Activated CD4-positive, alpha-beta T cell treated with anti-CD3 and anti-CD28 coated beads, Interleukin-2, amount 50 U/mL, for 4 hours (primary cell): ENCODE measurements at places on chromosomes 1 and 21.

- DNase-seq: no peak
These were observed 11.2 kb downstream of the RPL5 start for GRCh38 chr1:92843046-92843423.

- DNase-seq: no peak
These were observed 187.3 kb downstream of the ATP6V1G3 start for GRCh38 chr1:198352975-198353695.

GRCh38 chr1:61741711-61742619 is at the start of gene PATJ:
Gene PATJ, plus strand, starts transcription at chr1:61742480. Its CDS starts 20,413 bp downstream, at chr1:61762893.
- DNase-seq: peak; percentile 57

- no peak for DNase-seq
These were observed 2.3 kb downstream of the LDLRAD2 start for GRCh38 chr1:21814241-21814918.

- DNase-seq: no peak
These were observed 2.6 kb downstream of the SH3BGRL3 start for GRCh38 chr1:26282401-26282918.

- DNase-seq: no peak
These were observed 189.2 kb downstream of the CDC7 start for GRCh38 chr1:91689641-91690481.

- DNase-seq: no peak
These were observed 25.0 kb upstream of the CACYBP start for GRCh38 chr1:174974711-174975119.

DNA sequence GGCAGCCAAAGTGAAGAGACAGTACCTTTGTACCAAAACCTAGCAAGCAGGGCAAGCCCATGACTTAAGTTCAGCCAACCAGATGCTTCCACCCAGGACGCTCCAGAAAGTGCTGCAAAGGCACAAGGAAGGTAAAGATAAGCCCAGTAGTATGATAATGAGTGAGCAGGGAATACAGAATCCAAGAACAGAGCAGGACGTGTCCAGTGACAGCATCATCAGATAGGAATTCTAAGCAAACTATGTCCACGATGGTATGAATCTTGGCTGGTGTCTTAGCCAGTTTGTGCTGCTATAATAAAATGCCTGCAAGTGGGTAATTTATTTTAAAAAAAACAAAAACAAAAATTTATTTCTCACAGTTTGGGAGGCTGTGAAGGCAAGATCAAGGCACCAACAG is 13.6 kb downstream of the GJA4 start:
- DNase-seq: no peak

DNA sequence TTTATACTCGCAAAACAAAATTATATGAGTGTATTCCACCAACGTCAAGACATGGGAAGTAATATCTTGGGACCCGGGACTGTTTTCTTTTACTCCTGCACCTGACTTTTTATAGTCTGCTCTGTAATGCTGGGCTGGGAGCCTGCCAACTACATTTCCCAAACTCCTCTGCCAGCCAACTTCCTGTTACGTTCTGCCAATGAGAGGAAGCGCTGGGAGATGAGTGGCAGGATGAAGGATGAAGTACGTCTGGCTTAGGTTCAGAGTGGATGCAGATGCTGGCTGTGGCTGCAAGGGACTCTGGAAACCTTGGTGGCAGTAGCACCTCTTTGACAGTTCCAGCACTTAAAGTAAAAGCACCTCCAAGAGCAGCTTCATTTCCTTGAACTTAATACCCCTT is 59.6 kb downstream of the USP24 start:
- no peak for DNase-seq

DNA sequence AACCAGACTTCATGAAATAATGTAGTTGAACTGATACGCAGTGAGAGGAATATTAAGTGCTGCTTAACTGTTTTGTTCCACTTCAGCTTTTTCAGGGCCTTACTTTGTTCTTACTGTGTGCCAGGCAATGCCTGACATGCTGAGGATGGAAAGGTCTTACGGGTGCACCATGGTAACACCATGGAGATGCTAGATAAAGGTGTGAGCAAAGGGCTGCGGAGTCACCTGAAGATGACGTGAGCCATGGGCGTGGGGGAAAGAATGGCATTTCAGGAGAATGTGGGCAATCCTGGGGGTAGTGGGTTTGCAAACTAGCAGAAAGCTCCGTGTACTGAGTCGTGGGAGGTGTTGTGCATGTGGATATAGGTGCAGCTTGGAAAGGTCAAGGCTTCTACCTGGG is 27.3 kb downstream of the MAN1C1 start:
- DNase-seq: no peak

GRCh38 chr1:74545821-74546220 is 33.4 kb upstream of the LRRC53 start:
- no peak for DNase-seq

GRCh38 chr1:80582980-80583379 is 1217.8 kb upstream of the ADGRL2 start:
- DNase-seq: no peak

- peak; percentile 26 for DNase-seq
These were observed 509 bp downstream of the GDAP2 start for GRCh38 chr1:117928881-117929342.

GRCh38 chr1:239558559-239558958 is 172.2 kb downstream of the CHRM3 start:
- DNase-seq: no peak

- DNase-seq: no peak
These were observed 9.2 kb downstream of the S100A10 start for GRCh38 chr1:151984313-151984956.

- DNase-seq: no peak
These were observed 6.5 kb upstream of the ITGB2 start for GRCh38 chr21:44927259-44927586.

DNA sequence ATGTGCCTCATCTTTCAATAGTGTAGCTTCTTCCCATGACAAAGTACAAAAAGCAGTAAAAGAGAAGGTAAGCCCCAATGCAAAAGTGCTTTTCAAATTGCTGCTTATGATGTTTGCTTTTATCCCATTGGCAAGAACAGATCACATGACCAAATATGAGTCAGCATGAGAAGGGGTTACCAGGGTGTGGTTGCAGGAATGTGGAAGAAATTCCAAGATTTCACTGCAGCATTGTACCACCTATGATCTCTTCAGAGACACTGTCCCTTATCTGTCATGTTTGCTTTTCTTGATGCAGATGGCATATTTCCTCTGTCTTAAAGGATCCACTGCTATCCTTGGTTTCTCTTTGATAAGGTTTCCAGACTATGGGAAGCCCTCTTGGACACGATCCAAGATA is 1006.9 kb upstream of the PRMT6 start:
- no peak for DNase-seq

DNA sequence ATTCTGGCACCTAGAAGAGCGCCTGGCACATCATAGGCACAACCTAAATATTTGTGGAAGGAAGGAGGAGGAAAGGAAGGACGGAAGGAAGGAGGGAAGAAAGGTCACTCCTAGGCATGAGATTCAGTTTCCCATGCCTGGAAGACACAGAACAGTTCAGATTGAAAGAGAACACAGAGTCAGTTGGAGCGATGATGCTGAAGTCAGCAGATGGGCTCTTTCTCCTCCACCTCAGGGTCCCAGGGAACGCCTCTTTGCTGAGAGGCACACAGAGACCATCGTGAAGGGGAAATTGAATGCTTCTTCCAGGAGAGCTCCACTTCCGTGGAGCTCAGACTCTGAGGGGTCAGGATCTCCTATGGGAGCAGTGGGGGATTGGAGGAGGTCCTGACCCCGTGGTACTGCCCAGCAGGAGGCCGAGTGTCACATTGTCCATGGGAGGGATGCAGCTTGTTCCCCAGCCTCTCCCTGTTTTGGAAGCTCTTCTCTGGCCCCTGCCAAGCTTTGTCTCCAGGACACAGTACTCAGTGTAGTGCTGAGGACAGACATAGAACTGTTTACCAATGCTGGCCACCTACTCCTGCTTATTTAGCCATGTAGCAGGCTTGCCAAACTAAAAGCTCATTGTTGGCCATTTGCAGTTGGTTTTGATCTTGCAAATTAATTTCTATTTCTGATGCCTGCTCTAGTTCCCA is 2.4 kb downstream of the MYBPHL start:
- DNase-seq: no peak

- no peak for DNase-seq
These were observed 29.3 kb upstream of the ERO1B start for GRCh38 chr1:236311040-236311439.

- no peak for DNase-seq
These were observed 5.7 kb upstream of the ZNF697 start for GRCh38 chr1:119653839-119654170.

- no peak for DNase-seq
These were observed 18.1 kb upstream of the FAM78B start for GRCh38 chr1:166184897-166185296.

- no peak for DNase-seq
These were observed 16.7 kb downstream of the CNR2 start for GRCh38 chr1:23896491-23896890.

GRCh38 chr1:27003745-27004470 is 8.7 kb downstream of the TENT5B start:
- DNase-seq: no peak

DNA sequence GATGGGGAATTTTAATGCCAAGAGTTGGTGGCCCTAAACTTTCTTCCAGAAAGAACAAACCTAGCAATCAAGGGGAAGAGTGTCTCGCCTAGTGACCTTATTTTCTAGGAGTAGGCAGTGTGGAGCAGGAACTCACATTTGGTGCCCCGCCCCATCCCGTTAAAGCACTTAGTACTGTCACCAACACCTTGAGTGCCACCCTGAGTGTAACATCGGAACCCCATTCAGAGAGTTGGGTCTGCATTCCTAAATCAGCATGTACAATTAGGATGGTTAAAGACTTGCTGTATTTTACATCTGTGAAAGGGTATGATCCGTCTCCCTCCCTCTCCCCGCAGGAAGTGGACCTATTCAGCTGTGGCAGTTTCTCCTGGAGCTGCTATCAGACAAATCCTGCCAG is 15.5 kb downstream of the ETS2 start:
- no peak for DNase-seq

DNA sequence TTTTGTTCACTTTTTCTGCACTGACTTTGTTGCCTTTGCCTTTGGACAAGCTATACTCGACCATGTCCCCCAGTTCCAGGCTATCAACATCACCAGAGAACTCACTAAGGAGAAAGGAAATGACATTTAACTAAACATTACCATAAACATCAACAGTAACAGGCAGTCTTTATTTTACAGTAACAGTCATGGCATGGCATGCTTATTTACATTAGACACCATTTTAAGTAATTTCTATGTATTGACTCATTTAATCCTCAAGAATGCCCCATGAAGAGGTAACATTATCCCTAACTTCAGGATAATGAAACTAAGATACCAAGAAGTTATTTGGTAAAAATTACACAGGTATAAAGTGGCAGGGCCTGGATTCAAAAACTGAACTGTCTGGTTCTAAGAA is 8.7 kb upstream of the NRAS start:
- DNase-seq: no peak

GRCh38 chr1:9078015-9078751 is 8.7 kb upstream of the SLC2A5 start:
- no peak for DNase-seq

GRCh38 chr1:65538086-65538485 is 117.6 kb downstream of the LEPR start:
- DNase-seq: no peak

DNA sequence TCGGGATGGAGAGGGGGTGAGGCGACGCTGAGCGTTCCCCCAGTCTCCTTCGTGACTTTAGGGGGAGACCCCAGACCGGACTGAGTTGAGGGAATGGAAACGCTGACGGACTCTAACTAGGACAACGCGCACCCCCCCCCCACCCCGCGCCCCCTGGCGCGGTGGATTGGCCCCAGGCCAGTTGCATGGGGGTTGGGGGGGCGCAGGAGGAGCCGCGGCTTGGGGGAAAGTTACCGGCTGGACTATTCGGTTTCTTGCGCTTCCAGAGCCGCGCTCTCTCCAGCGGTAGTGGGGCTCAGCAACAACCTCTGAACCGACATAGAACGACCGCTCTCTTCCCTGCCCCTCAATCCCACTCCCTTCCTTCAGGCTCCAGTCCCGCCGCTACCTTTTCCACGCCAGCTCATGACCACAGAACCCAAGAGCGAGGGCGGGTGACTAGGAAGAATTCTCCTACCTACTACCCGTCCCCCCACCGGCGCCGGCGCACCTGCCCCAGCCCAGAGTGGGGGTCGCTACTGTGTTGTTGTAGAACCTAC is 694 bp downstream of the ZBTB7B start:
- no peak for DNase-seq

DNA sequence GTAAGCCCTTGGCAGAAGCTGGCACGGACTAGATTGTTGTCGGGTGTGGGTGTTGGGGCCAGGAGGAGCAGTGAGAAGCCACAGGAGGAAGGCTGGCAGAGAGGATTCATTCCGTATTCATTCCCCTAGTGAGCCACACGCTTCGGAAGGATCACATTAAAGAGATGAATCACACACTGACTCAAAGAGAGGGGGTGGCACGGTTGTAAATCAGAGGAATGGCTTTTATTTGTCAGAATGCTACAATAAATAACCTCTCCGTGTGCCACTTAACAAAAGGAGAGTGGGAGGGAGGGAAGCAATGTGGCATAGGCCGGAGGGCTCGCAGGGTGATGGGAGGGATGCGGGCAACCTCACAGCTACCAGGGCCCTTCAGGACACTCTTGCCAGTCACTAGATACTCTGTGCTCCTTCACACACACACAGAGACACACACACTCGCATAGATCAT is 135.5 kb downstream of the HIVEP3 start:
- DNase-seq: peak; percentile 7

GRCh38 chr1:56908619-56909221 is 54.1 kb downstream of the C8A start:
- no peak for DNase-seq

- no peak for DNase-seq
These were observed 20.6 kb downstream of the ABCB10 start for GRCh38 chr1:229537894-229538293.

- no peak for DNase-seq
These were observed 71.7 kb downstream of the TOMM20 start for GRCh38 chr1:235056937-235057336.

GRCh38 chr1:100325415-100326324 is 26.6 kb upstream of the CDC14A start:
- no peak for DNase-seq

GRCh38 chr1:74426208-74426937 is 86.0 kb downstream of the LRRC53 start:
- DNase-seq: no peak

GRCh38 chr1:33014464-33015163 is 22.1 kb downstream of the AK2 start:
- no peak for DNase-seq

GRCh38 chr1:156489166-156489934 is 11.2 kb downstream of the MEF2D start:
- peak; percentile 59 for DNase-seq

- DNase-seq: no peak
These were observed 47.8 kb downstream of the CHML start for GRCh38 chr1:241592273-241592958.

- no peak for DNase-seq
These were observed 49.1 kb downstream of the ELK4 start for GRCh38 chr1:205582471-205583291.

- DNase-seq: no peak
These were observed 75.4 kb downstream of the DPT start for GRCh38 chr1:168653567-168653966.

GRCh38 chr1:17032741-17033140 is 21.0 kb upstream of the ATP13A2 start:
- no peak for DNase-seq
